ENCODE measurements at places on chromosomes 2 and 18.

- no peak for DNase-seq
Measured at GRCh38 chr2:241808721-241809382, at the start of gene NEU4. TSS of gene NEU4 (plus strand) at chr2:241809193. CDS start at chr2:241814485, 5,292 bp downstream.

DNA sequence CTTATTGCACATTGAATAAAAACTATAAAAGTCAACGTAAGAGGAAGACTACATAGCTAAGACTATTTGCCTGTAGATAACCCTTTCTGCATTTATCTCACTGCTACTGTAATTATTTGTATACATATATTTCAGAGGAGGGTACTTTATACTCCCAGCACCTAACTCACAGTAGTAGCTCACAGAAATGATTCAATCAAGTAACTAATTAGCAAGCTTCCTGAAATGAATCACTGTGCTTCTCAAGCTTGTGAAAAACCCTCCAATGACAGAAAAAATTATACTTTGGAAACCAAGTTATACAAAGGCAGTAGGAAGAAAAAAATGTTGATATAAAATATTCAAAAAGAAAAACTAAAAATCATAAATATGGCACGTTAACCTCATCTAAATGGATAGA lies 124.9 kb downstream of the NBAS start:
- DNase-seq: no peak

DNA sequence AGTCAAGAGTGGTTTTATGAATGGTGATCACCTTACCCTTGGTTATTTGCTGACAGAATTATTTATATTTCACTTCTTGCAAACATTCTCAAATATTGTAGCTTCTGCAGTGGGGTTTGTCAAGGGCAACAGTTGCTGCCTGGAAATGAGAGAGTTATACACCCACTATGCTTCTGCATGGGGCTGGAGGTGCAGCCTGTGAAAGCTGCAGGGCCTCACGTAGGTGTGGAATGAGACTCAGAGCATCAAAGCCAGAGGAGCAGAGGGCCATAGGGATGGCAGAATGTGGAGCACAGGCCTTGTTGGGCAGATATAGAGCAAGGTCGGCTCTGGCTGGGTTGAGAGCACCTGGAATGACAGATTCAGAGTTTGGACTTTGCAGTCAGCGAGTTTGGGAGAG lies 128.2 kb downstream of the ARHGEF4 start:
- DNase-seq: no peak

DNA sequence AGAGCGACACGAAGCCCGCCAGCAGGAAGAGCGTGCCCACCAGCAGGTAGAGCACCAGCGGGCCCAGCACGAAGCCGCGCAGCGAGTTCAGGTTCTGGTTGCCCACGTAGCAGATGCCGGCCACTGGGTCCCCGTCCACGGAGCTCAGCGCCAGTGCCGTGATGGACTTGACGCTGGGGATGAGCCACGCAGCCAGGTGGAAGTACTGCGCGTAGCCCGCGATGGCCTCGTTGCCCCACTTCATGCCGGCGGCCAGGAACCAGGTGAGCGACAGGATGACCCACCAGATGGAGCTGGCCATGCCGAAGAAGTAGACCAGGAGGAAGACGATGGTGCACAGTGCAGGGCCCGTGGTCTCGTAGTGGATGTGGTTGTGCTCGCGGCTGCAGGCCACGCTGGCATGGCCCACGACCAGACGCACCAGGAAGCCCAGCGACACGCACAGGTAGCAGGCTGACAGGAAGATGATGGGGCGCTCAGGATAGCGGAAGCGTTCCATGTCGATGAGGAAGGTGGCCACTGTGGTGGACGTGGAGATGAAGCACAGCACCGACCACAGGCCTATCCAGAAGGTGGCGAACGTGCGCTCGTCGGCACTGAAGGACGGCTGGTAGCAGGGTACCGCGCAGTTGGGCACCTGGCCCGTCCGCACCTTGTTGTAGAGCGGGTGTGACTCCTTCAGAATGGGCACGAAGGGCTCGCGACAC lies 2.1 kb downstream of the FZD5 start:
- DNase-seq: no peak

GRCh38 chr2:106080959-106081358 lies 113.1 kb downstream of the UXS1 start:
- DNase-seq: no peak

- DNase-seq: no peak
Measured at GRCh38 chr2:110807522-110807921, 75.1 kb downstream of the ACOXL start.

- peak; percentile 85 for DNase-seq
Measured at GRCh38 chr18:45670281-45670962, 53.6 kb upstream of the SLC14A1 start.

DNA sequence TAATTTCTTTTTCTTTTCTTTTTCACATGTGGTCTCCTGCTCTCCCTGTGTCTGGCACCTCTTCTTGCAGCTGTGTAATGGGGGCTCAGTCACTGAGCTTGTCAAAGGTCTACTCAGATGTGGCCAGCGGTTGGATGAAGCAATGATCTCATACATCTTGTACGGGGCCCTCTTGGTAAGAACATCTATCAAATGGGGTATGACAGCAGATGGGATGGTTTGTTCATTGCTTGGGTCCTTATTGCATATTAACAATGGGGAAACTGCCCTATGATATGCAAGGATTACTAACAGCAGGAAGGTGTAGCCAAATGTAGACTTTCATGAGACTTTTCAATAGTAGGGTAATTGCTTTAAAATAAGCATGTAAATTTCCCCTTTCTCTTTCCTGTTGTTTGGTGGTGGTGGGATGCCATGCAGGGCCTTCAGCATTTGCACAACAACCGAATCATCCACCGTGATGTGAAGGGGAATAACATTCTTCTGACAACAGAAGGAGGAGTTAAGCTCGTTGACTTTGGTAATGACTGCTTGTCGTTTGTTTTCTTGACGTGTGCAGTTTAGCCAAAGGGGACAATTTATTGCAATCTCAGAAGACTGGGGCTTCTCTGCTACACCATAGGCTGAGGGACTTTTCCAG lies 36.5 kb downstream of the MYO3B start:
- DNase-seq: no peak

GRCh38 chr2:202337706-202338346 lies 38.3 kb upstream of the BMPR2 start:
- DNase-seq: no peak

DNA sequence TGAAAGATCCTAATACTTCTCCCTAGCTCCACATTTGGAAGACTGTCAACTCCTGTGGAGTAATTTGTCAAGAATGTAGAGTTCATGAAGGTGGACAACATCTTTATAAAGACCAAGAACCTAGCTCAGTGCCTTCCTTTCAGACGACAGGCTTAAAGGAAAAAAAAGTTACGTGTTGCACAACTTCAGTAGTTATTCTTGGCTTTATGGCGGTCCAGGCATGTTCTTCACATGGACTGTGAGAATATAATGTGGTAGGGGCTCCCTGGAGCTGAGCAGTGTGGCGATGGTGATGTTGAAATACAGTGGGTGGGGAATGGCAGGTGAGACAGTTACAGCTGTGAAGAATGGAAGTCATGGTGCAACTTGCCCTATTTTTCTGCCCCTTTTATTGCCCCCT lies 3.9 kb downstream of the TAF1B start:
- no peak for DNase-seq

- DNase-seq: peak; percentile 39
Measured at GRCh38 chr2:128091726-128092080, 703 bp downstream of the UGGT1 start.

- no peak for DNase-seq
Measured at GRCh38 chr2:142291969-142292368, 161.2 kb upstream of the LRP1B start.

All from inflammatory macrophage treated with lipopolysaccharide for 4 hours (primary cell).